ENCODE measurements at places on chromosomes 12 and 14.

- DNase-seq: no peak
- no peaks in the 10 kb centered on the region for H3K36me3 ChIP-seq
- H3K27ac ChIP-seq: no peak overlapping the region
- no peaks in the 10 kb centered on the region for H3K4me1 ChIP-seq
Observed at GRCh38 chr14:28398506-28398905, 368.1 kb upstream of the FOXG1 start.

- peaks cover 31% of the 10 kb centered on the region for H3K4me1 ChIP-seq
- H3K27ac ChIP-seq: peak overlapping the region; percentile 97
- no peak for DNase-seq
- H3K36me3 ChIP-seq: no peaks in the 10 kb centered on the region
- peak overlapping the region; percentile 94 for H3K4me3 ChIP-seq
- H3K27me3 ChIP-seq: no peaks in the 10 kb centered on the region
Observed at GRCh38 chr12:45730084-45730347, 510 bp downstream of the ARID2 start.

GRCh38 chr12:88574278-88574677, 6.0 kb downstream of the KITLG start:
- no peaks in the 10 kb centered on the region for H3K36me3 ChIP-seq
- H3K27me3 ChIP-seq: no peaks in the 10 kb centered on the region
- no peak for DNase-seq
- peaks cover 29% of the 10 kb centered on the region for H3K4me1 ChIP-seq
- H3K27ac ChIP-seq: no peak overlapping the region

GRCh38 chr14:100854435-100854834, 28.5 kb downstream of the MEG3 start:
- H3K27ac ChIP-seq: no peak overlapping the region
- no peak overlapping the region for H3K4me3 ChIP-seq
- DNase-seq: no peak
- no peaks in the 10 kb centered on the region for H3K27me3 ChIP-seq

All from thoracic aorta (tissue), 2 donors.